ENCODE measurements at places on chromosomes 2 and 18. TPM values are rescaled to one million over a fixed set of nuclear protein-coding genes. Genes with fewer than 3 reads are reported as not detected.

DNA sequence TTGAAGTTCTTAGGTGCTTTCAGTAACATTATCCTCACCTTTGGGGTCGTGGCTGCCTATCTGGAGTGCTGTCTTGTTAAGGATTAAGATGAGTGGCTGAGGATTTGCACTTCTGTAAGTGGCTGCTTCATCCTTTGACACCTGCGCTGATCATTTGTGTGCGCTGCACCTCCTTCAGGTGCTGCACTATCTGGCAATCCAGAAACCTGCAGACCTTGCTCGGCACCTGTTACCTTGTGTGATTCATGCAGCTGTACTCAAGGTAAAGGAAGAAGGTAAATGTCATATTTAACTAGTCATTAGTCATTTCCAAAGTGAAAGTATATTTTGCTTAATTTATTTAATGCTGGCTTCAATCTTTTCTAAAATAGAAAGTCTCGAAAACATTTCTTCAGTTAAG is 110.3 kb downstream of the RAB3GAP1 start:
- DNase-seq = no peak

ITPRID2 gene
- 145 TPM for polyA plus RNA-seq

MAPRE3 gene
- 12.7 TPM for polyA plus RNA-seq

CRYBA2 gene
- not detected for polyA plus RNA-seq

DNA sequence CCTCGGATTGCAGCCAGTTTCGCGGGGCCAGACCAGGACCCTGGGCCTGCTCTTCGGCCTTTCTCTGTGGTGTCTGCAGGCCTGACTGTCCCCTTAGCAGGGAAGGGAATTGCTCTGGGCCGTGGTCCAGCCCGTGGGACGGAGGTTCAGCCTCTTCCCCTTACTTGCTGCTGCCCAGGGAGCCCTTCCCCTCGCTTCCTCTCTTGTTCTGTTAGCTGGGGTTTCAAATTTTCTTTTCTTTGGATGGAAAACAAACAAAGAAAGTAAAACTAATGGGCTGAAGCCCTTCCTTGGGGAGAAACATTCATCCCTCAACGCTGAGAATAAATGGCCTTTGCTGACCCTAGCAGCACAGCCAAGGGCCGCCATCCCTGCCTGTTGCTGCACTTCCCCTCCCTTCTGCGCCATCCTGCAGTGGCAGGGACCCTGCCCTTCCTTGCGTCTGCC is 52.4 kb downstream of the ASAP2 start:
- DNase-seq = no peak

GRCh38 chr2:221156062-221156734 is 415.9 kb downstream of the EPHA4 start:
- no peak for DNase-seq
